Activated CD8-positive, alpha-beta memory T cell treated with anti-CD3 and anti-CD28 coated beads, Interleukin-2, amount 10 ng/mL, durations not matched to agents 7 days and 5 days (primary cell): ENCODE measurements at places on chromosomes 6 and 20. TPM values are rescaled to one million over a fixed set of nuclear protein-coding genes. Genes with fewer than 3 reads are reported as not detected.

DNA sequence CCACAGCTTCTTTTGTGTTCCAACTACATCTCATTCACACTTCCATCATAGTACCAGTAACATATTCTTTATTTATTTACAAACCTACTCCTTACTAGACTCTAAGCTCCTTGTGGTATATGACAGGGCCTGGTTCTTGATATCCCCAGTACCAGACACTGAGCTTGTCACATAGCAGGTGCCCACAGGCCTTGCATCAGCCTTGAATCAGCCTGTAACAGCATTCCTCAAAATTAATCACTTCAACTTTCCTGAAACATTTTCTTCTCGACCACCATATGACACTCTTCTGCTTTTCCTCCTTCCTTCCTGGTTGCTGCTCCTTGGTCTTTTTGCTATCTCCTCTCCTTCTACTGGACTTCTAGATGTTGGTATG, 24.7 kb upstream of the SRPK1 start:
- H3K27me3 ChIP-seq = peaks cover 2% of the 10 kb centered on the region
- no peak overlapping the region for H3K4me3 ChIP-seq
- no peak for DNase-seq

The OR2B6 gene
- total RNA-seq = 0.23 TPM

The GJA1 gene
- not detected for total RNA-seq

GRCh38 chr20:33994222-33994913, 657 bp downstream of the RALY start:
- H3K27me3 ChIP-seq = no peaks in the 10 kb centered on the region
- H3K4me3 ChIP-seq = peak overlapping the region; percentile 98
- H3K36me3 ChIP-seq = peaks cover 37% of the 10 kb centered on the region
- peak overlapping the region; percentile 98 for H3K27ac ChIP-seq

- no peaks in the 10 kb centered on the region for H3K4me1 ChIP-seq
- no peak overlapping the region for H3K4me3 ChIP-seq
- no peak for DNase-seq
- no peaks in the 10 kb centered on the region for H3K27me3 ChIP-seq
- no peaks in the 10 kb centered on the region for H3K36me3 ChIP-seq
- no peak overlapping the region for H3K27ac ChIP-seq
Measured at GRCh38 chr6:114762145-114762544, 419.3 kb upstream of the HS3ST5 start.

- H3K4me1 ChIP-seq = no peaks in the 10 kb centered on the region
- H3K27ac ChIP-seq = no peak overlapping the region
- H3K36me3 ChIP-seq = no peaks in the 10 kb centered on the region
- no peaks in the 10 kb centered on the region for H3K27me3 ChIP-seq
- H3K4me3 ChIP-seq = no peak overlapping the region
Measured at GRCh38 chr20:51926670-51927305, 124.5 kb upstream of the SALL4 start.

The SLC17A1 gene
- not detected for total RNA-seq

GRCh38 chr6:101108286-101108685, 227.2 kb upstream of the ASCC3 start:
- H3K27me3 ChIP-seq = no peaks in the 10 kb centered on the region
- H3K36me3 ChIP-seq = no peaks in the 10 kb centered on the region
- H3K4me3 ChIP-seq = no peak overlapping the region
- no peak for DNase-seq
- H3K27ac ChIP-seq = no peak overlapping the region

The RBPJL gene
- not detected for total RNA-seq

- H3K27ac ChIP-seq = peak overlapping the region; percentile 96
- DNase-seq = no peak
- peaks cover 8% of the 10 kb centered on the region for H3K36me3 ChIP-seq
- H3K27me3 ChIP-seq = peaks cover 35% of the 10 kb centered on the region
- H3K4me3 ChIP-seq = peak overlapping the region; percentile 74
Measured at GRCh38 chr6:170147056-170147787, 143.7 kb downstream of the DLL1 start.
